GM12878 (cell line): ENCODE measurements at places on chromosomes 16 and 17.
A peak's percentile ranks its signal among the peaks of the same experiment; 100 is the strongest.

- H3K4me1 ChIP-seq = no peaks in the 10 kb centered on the region
- H3K4me3 ChIP-seq = no peak overlapping the region
- H3K27me3 ChIP-seq = no peaks in the 10 kb centered on the region
- H3K27ac ChIP-seq = no peak overlapping the region
- no peak for DNase-seq
- no peaks in the 10 kb centered on the region for H3K36me3 ChIP-seq
Observed at GRCh38 chr16:3953728-3954410, 73.4 kb upstream of the CREBBP start.

DNA sequence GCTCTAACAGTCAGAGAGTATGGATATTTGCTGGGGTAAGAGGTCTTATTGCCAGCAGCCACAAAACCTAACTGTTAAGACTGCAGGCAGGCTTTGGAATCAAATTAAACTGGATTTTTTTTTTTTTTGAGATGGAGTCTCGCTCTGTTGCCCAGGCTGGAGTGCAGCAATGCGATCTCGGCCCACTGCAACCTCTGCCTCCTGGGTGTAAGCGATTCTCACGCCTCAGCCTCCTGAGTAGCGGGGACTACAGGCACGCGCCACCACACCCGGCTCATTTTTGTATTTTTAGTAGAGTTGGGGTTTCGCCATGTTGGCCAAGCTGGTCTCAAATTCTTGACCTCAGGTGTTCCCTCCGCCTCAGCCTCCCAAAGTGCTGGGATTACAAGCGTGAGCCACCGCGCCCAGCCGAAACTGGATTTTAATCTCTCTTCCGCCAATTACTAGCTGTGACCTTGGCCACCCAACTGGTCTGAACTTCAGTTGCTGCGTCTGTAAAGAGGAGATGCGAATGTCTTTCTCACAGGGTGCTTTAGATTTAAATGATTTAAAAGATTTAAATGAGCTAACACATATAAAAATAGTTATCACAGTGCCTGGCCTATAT lies 842 bp downstream of the MRPL10 start:
- peak overlapping the region; percentile 67 for H3K27ac ChIP-seq
- H3K4me1 ChIP-seq = peaks cover 9% of the 10 kb centered on the region
- H3K27me3 ChIP-seq = no peaks in the 10 kb centered on the region
- peak overlapping the region; percentile 97 for H3K4me3 ChIP-seq
- no peak for DNase-seq

GRCh38 chr17:3828151-3828851 lies 17.7 kb downstream of the NCBP3 start:
- H3K4me1 ChIP-seq = no peaks in the 10 kb centered on the region
- H3K4me3 ChIP-seq = no peak overlapping the region

GRCh38 chr16:26269673-26270072 lies 577.9 kb downstream of the HS3ST4 start:
- no peak overlapping the region for H3K27ac ChIP-seq
- no peaks in the 10 kb centered on the region for H3K27me3 ChIP-seq
- no peaks in the 10 kb centered on the region for H3K4me1 ChIP-seq

DNA sequence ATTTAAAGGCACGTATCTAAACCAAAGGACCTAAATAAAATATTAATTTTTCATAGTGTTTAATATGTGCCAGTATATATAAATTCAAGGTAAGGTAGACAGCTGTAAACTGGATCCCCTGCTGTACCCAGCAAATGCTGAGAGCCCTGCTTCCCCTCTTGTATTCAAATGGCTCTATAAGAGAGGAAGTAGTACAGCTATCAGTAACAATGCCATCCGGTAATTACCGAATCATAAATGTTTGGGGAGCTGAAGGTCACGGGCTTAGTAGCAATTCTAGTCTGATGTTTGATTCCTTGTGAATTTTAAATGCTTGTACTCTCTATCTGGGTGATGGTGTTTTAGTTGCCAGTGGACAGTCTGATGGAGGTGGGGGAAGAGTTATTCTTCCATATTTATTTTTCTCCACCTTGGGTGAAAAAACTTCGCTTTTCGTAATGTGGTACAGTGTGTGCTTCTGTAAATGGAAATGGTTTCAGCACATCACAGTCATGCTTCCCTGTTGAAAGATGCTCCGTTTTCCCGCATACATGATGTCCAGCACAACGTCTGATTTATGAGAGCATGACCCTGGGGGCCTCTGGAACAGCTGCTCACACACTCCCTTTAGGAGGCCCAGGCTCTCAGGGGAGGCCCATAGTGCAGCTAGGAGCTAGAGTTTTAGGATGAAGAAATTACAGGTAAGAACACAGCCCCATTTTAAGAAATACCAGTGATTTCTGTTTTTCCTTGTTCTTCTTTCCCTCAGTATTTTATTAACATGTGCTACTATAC lies 423.9 kb downstream of the WWOX start:
- H3K36me3 ChIP-seq = no peaks in the 10 kb centered on the region
- H3K4me1 ChIP-seq = no peaks in the 10 kb centered on the region
- no peak overlapping the region for H3K27ac ChIP-seq
- H3K4me3 ChIP-seq = no peak overlapping the region

- peak overlapping the region; percentile 96 for H3K4me3 ChIP-seq
- H3K36me3 ChIP-seq = no peaks in the 10 kb centered on the region
- no peaks in the 10 kb centered on the region for H3K27me3 ChIP-seq
- no peak for DNase-seq
Observed at GRCh38 chr17:45150911-45151809, 2.9 kb downstream of the HEXIM1 start.

GRCh38 chr16:86886651-86887050 lies 308.3 kb downstream of the FOXL1 start:
- DNase-seq = no peak
- H3K27ac ChIP-seq = no peak overlapping the region
- H3K36me3 ChIP-seq = no peaks in the 10 kb centered on the region
- no peaks in the 10 kb centered on the region; the same call in 1 of the 2 replicates for H3K27me3 ChIP-seq
- no peaks in the 10 kb centered on the region for H3K4me1 ChIP-seq

GRCh38 chr16:56716761-56717160 lies 13.2 kb upstream of the NUP93 start:
- H3K27me3 ChIP-seq = no peaks in the 10 kb centered on the region
- H3K27ac ChIP-seq = no peak overlapping the region
- no peaks in the 10 kb centered on the region for H3K36me3 ChIP-seq
- H3K4me1 ChIP-seq = peaks cover 2% of the 10 kb centered on the region; the same call in 1 of the 2 replicates

- H3K27me3 ChIP-seq = no peaks in the 10 kb centered on the region
- peaks cover 9% of the 10 kb centered on the region for H3K4me1 ChIP-seq
- no peak for DNase-seq
- H3K4me3 ChIP-seq = no peak overlapping the region
Observed at GRCh38 chr17:38613981-38614779, 8.4 kb upstream of the SRCIN1 start.

- H3K27me3 ChIP-seq = no peaks in the 10 kb centered on the region
- no peaks in the 10 kb centered on the region for H3K4me1 ChIP-seq
- DNase-seq = no peak
- no peak overlapping the region for H3K27ac ChIP-seq
Observed at GRCh38 chr17:8789743-8790142, 9.4 kb downstream of the MFSD6L start.

- H3K36me3 ChIP-seq = peaks cover 79% of the 10 kb centered on the region
- H3K27ac ChIP-seq = no peak overlapping the region
- no peaks in the 10 kb centered on the region for H3K27me3 ChIP-seq
- H3K4me3 ChIP-seq = no peak overlapping the region
- no peak for DNase-seq
- no peaks in the 10 kb centered on the region for H3K4me1 ChIP-seq
Observed at GRCh38 chr17:21008160-21008915, 34.5 kb downstream of the USP22 start.

- H3K4me3 ChIP-seq = no peak overlapping the region
- no peaks in the 10 kb centered on the region for H3K4me1 ChIP-seq
Observed at GRCh38 chr16:79001156-79001967, 599.2 kb downstream of the MAF start.

GRCh38 chr16:1441391-1441829 lies 2.9 kb downstream of the CCDC154 start:
- H3K27me3 ChIP-seq = no peaks in the 10 kb centered on the region
- no peaks in the 10 kb centered on the region for H3K36me3 ChIP-seq
- H3K27ac ChIP-seq = no peak overlapping the region
- no peak for DNase-seq

- H3K27ac ChIP-seq = no peak within 1 kb of the TSS
- H3K4me1 ChIP-seq = peaks cover 17% of the 10 kb centered on the region
- H3K36me3 ChIP-seq = no peaks in the 10 kb centered on the region
- H3K4me3 ChIP-seq = peak within 1 kb of the TSS; percentile 76
- DNase-seq = peak; percentile 41
Observed at GRCh38 chr17:59331129-59331928, at the start of gene YPEL2. Gene YPEL2 (plus strand): TSS chr17:59331655. CDS start chr17:59353410, 21,755 bp downstream.

DNA sequence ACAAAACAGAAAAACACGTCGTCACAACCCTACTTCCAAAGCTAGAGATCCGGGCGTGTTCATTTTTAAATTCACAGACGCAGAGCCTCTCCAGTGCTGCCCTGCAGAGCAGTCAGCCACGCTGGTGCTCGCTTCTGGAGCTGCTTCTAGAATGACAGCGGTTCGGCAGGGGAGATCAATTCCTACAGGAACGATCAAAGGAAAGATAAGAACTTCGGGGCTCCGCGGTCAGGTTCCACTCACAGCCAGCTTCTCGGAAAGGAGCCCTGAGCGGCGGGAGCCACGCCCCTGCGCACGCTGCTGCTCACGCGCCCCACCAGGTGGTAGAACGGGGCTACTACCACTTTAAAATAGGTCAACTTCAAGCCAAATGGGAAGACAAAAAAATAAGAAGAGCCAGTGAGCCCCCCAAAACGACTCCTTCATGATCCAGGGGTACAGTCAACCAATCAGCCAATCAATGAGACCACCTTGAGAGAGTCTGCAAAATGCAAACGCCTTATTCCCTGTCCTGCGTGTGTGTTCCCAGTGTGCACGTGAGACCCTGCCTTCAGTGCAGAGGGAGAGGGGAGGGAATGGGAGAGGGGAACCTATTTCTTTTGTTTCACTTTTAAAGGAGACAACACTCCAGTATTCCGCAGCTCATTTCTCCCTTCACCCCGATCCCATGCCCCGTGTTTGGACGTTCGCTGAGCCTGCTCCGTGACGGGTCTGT lies 209.7 kb downstream of the RBFOX3 start:
- H3K4me1 ChIP-seq = no peaks in the 10 kb centered on the region; the same call in 1 of the 2 replicates
- H3K36me3 ChIP-seq = no peaks in the 10 kb centered on the region
- DNase-seq = no peak
- H3K27ac ChIP-seq = no peak overlapping the region

- no peak overlapping the region for H3K4me3 ChIP-seq
- H3K27me3 ChIP-seq = no peaks in the 10 kb centered on the region
- DNase-seq = no peak
Observed at GRCh38 chr16:9016824-9017223, 53.1 kb upstream of the USP7 start.

DNA sequence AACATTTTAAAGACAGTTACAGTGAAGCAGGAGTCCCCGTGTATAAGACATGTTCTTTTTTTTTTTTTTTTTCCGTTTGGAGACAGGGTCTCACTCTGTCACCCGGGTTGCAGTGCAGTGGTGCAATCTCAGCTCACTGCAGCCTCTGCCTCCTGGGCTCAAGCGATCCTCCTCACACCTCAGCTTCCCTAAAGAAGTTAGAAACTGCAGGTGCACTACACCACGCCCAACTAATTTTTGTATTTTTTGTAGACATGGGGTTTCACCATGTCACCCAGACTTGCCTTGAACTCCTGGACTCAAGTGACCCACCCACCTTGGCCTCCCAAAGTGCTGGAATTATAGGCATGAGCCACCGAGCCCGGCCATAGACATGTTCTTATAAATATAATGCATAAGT lies 3.0 kb downstream of the EVI2B start:
- DNase-seq = no peak
- H3K4me1 ChIP-seq = peaks cover 27% of the 10 kb centered on the region
- peaks cover 11% of the 10 kb centered on the region; the same call in 1 of the 2 replicates for H3K36me3 ChIP-seq
- peak overlapping the region; percentile 95 for H3K27ac ChIP-seq
- peak overlapping the region; percentile 69 for H3K4me3 ChIP-seq

DNA sequence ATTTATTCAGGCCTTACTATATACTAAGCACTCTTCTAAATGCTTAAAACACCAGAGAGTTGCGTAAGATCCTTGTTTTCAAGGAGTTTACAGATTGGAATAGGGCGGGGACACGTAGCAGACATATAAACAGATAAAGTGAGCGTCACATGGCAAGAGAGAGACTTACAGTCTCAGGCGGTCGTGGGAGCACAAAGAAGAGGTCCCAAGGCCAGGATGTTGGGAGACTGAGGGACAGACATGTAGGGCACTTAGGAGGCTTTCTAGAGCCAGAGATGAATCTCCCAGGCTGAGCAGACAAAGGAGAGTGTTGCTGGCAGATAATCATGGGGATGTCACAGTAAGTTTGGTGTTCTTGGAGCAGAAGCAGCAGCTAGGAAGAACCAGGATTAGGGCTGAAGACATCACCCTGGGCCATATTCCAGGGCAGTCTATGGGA lies 119.1 kb upstream of the ANKFN1 start:
- H3K36me3 ChIP-seq = no peaks in the 10 kb centered on the region
- no peaks in the 10 kb centered on the region for H3K27me3 ChIP-seq
- no peaks in the 10 kb centered on the region for H3K4me1 ChIP-seq
- no peak for DNase-seq
- no peak overlapping the region for H3K27ac ChIP-seq

DNA sequence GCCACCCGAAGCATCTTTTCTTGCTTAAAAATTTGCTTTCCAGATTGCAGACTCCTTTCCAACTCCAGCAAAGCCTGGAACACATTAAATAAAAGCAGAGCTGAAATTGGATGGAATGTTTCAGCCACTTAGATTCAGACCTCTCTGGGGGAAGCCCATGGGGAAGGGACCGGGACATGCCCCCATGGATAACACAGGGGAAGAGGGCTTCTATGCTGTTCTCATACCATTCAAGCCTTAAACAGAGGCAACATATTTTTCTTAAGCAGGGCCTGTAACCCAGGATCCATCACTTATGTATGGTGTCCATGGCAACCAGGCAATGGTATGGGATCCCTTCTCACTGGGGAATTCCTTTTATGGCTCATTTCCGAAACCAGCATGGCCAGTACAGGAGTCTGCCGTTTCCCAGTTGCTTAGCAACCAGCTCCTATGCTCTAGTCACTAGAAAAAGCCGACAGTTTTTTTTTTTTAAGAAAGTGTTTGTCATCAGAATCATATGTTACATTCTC lies 62.0 kb upstream of the MARCHF10 start:
- H3K36me3 ChIP-seq = no peaks in the 10 kb centered on the region
- H3K27me3 ChIP-seq = no peaks in the 10 kb centered on the region
- no peak for DNase-seq
- H3K4me1 ChIP-seq = no peaks in the 10 kb centered on the region
- H3K27ac ChIP-seq = no peak overlapping the region

DNA sequence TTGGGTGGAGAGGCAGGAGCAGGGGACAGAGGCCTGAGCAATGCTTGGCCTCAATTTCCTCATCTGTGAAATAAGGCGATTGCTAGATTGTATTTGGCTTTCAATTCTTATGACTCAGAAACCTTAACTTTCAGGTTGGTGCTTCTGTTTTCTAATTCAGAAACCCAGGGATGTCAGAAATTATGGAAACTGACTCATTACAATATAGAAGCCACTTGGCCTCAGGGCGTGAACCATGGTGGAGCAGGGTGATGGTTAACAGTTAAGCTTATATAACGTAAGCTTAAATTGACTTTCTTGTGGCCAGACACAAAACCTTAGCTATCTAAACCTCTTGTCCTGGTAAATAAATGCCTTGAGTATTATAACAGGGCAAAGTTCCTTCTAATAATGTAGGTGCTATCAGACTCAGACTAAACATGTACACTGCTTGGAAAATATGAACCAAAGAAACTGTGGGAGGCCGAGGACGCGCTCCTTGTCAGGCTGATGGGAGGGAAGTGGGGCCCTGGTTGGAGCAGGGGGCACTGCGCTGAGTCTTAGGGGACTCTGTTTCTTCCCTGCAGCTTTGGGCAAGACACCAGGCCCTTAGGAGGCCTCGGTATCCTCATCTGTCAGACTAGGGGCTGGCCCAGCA lies 17.1 kb upstream of the SREBF1 start:
- no peak for DNase-seq
- H3K27ac ChIP-seq = no peak overlapping the region
